Effector CD4-positive, alpha-beta T cell (primary cell): ENCODE measurements at places on chromosomes 7 and 10.

DNA sequence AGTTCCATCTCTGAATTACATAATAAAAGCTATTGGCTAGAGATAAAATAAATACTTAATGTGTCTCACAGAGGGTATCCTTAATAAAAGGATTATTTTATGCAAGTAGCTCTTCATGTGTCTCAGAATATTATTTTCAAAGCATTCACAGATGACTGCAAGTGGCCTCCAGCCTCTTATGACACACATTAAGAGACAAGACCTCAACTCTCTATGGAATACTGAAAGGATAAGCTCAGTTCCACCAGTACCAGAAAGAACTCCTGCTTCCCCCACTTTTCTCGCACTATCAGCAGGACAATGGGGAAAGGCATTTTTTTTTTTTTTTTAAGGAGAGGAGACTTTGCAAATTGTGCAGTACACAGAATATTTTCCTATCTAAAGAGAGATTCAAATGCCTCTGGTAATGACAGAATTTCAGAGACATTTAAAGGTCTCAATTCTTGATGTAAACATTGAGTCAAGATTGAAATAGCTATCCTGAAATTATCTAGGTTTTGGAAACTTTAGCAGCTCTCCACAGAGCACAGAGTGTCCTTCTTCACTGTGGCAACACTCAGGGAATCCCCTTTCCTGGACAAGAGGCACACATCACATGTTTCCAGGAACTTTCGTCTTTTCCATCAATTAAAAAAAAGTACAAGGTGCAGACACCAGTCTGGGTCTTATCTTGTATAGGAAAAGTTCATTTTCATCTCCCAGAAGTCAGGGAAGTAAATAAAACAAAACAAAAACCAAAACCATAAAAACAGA is 122.0 kb upstream of the ANK3 start:
- no peak for DNase-seq

DNA sequence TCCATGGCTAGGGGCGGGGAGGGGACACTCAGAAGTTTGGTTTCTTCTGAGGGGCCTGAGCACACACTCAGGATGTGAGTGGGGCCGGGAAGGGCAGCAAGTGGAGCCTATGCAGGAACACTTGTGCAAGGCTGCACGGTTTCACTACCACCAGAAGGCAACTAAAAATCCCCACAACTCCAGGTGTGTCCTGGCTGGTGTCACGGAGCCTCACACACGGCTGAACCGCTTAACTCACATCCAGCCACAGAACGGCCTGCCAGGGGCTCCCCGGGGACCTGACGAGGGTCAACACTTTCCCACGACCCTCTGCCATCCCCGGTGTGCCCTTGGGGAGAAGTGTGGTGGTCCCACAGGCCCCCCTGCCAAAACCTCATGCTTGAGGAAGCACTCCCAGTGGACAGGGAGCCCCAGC is 173.9 kb downstream of the ELFN1 start:
- DNase-seq = no peak

DNA sequence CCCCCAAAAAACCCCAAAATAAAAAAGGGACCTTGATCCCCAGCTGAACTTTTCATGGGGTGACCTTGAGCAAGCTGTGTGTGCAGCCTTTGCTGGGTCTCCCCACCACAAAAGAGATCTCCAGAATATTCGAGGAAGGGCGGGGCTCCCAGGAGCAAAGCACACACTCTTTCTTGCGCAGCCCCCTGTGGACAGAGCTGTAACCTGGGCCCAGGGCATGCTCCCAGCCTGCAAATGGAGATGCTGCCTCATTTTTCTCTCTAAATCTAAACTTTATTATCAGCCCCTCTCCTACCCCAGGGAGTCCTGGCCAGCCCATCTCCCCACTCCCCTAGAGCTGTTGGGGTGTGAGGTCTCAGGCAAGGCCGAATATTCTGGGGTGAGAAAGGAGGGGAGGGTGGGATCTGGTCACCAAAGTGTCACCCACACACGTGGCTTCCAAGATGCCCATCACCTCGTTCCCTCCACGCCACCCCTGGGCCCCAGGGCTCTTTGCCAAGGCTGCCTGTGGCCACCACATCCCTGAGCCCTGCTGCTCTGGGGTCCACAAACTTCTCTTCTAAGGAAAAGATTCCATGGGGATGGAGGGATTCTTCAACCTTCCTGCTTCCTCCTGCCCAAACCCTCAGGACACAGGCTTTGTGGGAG is 1.7 kb upstream of the CALML3 start:
- DNase-seq = no peak

GRCh38 chr7:117071551-117071950 is 118.2 kb downstream of the ST7 start:
- no peak for DNase-seq

GRCh38 chr7:28408105-28408959 is 4.0 kb upstream of the CREB5 start:
- DNase-seq = no peak

GRCh38 chr7:98629001-98629431 is 11.9 kb downstream of the NPTX2 start:
- DNase-seq = no peak

GRCh38 chr7:67344481-67345193 is 348.0 kb downstream of the TYW1 start:
- no peak for DNase-seq

DNA sequence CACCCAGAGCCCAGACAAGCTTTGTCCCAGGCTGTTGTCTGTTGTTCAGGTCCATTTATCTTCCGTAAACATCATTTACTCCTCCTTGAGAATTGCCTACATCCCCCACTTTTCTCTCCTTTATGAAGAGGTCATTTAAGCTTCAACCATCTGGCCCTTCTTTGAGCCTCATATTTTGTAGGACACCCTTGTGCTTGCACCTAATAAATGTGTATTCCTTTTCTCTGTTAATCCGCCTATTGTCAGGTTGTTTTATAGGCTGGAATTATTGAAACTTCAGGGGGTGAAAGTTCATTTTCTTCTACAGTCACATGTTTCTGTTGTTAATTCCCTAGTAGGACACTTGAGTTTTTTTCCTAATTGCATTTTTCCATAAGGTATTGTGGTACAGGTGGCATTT is 19.6 kb upstream of the CTTNBP2 start:
- DNase-seq = no peak

- no peak for DNase-seq
Measured at GRCh38 chr10:3395041-3395440, 222.5 kb upstream of the PITRM1 start.

DNA sequence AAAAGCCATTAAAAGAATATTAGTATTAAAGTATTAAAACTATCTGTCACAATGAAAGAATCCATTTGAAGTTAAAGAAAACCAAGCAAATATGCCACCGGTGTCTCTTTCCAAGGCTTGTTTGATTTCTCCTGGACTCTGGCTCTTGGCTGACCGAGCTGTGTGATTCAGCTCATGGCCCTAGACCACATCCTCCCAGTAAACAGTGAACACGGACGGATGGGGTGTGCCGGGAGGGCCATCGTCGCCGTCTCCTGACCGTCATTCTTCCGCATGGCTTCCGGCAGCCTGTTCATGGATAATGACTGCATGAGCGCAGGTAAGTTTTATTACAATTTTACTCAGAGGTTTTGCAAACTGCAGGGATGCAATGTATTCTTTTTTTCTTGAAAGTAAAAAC is 218.5 kb downstream of the DNAJB6 start:
- no peak for DNase-seq

DNA sequence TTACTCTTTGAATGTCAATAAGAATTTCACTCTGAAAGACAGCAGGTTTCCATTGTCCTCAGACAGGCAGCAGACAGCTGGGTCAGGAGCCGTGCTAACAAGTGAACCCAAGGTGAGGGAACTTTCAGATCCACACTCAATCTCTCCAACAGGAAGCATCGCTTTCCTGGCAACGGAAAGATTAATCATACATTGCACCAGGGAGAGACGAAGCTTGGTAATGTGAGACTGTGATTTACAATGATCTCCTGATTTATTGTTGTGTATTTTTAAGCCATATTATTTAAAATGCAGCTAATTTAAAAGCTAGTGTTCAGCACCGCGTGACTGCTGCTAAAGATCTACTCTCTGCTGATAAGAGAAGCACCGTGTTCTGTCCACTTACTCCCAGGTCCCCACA is 17.5 kb upstream of the NOM1 start:
- DNase-seq = no peak

DNA sequence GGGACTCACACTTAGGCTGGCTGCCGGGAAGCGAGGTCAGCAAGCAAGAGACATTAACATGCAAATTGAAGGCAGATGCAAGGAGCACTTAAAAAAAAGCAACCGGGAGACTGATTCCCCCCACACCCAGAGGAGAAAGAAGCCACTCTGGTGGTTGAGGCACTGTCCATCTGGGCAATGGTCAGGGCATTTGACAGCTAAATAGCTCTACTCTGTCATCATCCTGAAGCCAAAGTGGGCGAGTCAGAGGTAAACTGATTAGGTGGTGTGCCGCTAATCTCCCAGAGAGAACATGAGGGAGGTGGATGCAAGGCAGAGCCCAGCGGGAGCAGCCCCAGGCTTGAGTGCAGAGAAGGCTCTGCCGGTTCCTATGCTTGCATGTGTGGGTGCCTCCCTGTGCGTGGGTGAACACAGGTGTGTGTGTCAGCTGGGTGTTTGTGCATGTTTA is 100.6 kb downstream of the PLXNA4 start:
- DNase-seq = no peak

- no peak for DNase-seq
Measured at GRCh38 chr10:23021430-23021829, 73.9 kb upstream of the MSRB2 start.

- no peak for DNase-seq
Measured at GRCh38 chr7:26493737-26494428, 202.2 kb downstream of the SNX10 start.

GRCh38 chr10:122140941-122141623 is 130.0 kb upstream of the BTBD16 start:
- no peak for DNase-seq

DNA sequence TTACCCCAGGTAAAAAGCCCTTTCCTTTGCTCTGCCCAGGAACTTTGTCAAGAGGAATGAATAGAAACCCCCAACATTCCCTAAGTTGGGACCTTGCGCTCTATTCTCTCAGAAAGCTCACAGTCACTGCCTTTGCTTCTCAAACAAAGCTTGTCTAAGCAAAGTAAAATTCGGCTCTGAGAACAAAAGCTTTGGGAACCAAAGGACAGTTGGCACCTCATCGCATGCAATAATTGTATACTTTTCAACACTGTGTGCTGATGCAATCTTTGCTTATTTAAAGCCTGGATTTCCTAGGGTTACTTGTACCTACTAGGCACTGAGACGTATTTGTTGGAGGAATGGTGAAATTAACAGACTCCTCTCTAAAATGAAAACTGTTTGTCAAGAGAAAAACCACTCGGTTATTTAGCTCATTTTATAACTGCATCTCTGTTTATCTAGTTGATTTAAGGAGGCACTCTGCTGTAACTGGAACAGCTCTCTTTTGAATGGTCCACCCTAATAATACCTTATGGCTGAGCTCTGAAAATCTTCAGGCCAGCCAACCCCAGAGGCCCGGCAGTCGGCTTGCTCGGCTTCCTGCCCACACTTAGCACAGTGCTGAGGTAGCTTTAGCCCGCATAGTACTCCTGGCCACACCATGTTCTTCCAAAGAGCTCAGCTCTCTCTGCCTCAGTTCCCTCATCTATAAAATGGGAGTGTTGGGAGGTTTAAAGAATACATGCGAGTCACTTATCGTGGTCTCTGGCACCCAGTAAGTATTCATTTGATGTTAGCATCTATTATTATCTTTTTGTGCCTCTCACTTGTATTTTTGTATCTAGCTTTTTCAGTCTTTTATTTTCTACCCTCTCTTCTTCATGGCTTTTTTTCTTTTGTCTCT is 80.2 kb upstream of the PRR15 start:
- no peak for DNase-seq

DNA sequence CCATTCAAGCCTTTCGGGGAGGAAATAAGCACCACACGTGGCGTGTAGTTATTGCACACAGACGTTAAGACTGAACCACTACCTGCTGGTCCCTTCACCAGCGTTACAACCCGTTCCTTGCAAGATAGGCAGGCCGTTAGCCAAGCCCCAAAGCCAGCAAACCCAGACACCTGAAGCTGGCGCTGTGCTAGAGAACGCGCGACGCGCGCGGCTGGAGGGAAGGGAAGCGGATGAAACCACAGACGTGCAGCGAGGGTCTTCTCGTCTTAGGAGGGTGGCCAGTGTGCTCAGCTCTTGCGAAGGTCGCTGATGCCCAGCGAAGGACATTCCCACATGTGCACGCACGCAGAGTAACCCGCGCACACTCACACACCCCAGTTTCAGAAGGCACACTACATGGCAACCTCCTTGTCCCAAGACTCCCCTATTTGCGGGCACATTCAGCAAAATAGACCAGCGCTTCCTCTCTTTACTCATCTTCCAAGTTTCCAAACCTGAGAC is 980 bp downstream of the TMEM26 start:
- DNase-seq = no peak

DNA sequence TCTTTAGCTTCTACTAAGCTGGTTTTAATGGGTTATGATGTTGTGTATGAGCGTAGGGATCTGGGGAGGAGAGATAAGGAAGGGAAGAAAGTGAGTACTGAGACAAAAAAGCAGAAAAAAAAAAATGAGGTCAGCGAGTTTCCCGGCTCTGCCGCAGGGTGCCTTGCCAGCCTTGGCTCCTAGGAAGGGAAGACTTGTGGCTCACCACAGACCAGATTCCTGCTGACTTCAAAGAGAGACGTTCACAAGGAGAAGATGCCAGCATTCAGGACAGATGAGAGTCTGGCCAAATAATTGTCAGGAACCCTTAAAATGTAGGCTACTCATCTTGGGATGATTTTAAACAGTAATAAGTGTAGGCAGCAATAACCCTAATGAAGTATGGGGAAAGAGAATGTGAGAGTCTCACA is 11.4 kb upstream of the FAS start:
- DNase-seq = no peak

DNA sequence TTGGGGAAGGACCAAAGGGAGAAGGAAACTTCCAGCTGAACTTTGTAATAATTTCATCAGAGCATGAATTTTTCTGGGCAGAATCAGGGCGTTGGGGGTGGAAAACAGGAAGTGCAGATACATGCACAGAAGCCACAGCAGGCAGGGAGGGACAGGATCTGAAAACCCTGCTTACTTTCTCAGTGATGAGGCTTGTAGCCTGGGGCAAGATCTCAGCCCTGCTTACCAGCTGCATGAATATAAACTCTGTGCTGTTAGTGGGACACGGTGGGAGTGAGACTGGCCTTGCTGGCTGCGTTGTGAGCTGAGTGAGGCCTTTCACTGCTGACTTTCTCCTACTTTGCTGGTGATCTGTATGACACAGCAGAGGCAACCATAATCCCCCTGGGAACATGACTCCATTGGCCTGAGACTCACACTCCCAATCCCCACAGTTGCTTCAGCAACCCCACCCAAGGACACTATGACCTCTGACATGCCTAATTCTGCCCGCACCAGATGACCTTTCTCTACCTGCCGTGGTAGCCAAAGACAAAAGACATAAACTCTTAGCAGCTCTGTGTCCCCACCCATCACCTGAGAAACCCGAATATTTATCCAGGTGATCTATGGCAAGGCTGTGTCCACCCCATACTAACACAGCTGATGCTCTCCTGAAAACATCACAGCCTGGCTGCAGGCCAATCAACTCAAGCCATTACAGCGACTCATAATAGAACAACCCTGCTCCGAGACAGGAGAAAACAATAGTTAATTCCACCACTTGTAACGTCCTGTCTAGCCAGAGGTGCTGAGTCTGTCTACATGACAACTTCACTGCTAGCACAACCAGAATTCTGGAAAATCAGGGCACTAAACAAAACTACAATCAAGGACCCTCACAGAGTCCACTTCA is 190.7 kb upstream of the CHRM2 start:
- DNase-seq = no peak
